Putamen (tissue), 1 donor: ENCODE measurements at places on chromosomes 1 and 21.

GRCh38 chr1:68955424-68955823, 458.5 kb upstream of the DEPDC1 start:
- DNase-seq = no peak

DNA sequence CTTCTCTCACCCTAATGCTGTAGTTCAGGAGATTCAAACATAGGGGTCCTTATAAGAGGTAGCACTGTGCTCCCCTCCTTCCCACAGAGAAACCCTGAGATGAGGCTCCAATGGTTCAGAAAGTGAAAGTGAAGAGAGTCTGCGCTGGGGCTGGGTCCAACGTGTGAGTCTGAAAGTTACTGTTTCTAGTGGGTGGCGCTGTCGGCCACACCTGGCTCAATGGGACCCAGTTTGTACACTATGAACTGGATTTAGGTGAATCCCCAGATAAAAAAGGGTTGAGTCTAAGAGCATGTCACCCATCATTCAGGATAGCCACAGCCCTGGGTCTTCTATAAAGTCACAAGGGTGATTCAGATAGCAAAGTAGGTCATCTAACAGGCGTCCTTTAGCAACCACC, 2.8 kb downstream of the SMCP start:
- DNase-seq = no peak

- no peak for DNase-seq
Observed at GRCh38 chr1:36320767-36321118, 2.7 kb downstream of the EVA1B start.

GRCh38 chr21:17682924-17683323, 70.2 kb upstream of the BTG3 start:
- no peak for DNase-seq

DNA sequence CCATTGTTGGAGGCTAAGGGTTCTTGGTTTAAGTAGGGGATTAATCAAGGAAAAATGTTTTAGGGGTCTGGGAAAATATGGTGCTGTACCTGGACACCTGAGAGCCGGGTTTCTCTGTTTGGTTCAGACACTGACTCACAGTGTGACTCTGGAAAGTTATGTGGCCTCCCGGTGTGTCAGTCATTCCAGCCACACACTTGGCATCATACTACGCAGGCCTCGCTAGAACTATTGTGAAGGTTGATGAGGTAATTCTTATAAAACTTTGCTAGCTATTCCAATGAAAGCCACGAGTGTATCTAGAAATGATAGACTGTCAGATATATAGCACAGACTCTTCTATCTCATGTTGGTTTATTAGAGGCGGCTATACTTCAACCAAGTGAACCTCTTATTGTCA, 4.8 kb upstream of the CAMSAP2 start:
- no peak for DNase-seq

GRCh38 chr1:18734001-18734400, 103.4 kb downstream of the PAX7 start:
- no peak for DNase-seq

- DNase-seq = no peak
Observed at GRCh38 chr1:9700340-9700739, 48.8 kb downstream of the PIK3CD start.

- DNase-seq = no peak
Observed at GRCh38 chr1:231200388-231201031, 38.7 kb downstream of the TRIM67 start.

DNA sequence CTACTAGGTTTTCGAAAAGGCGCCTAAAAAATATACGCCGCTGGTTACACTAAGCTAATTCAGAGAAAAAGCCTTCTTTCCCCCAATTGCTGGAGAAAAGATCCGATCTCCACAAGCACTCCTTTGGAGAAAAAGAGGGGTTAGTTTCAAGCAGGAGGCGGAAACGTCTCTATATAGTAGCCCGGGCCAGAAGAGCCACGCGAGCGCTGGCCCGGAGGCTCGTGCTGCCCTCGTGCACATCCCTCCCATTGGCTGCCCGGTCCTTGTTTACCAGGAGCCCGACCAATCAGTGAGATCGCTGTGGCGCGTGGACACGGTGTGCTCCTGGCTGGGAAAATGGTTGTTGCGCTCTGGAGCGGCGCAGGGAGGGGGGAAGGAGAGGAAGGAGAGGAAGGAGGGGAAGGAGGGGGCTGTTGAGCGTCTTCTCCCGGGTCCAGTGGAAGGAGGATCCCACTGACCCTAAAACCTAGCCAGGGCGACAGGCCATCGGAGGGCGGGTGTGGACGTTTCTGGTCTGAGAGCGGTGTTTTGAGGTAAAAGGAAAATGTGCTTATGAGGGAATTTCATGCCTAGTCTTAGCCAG, at the start of gene TXNIP:
TXNIP (minus strand) TSS at position 147 of the 583 bp plus-strand sequence. CDS start 313 bp downstream, outside the sequence.
- DNase-seq = peak; percentile 98

- DNase-seq = no peak
Observed at GRCh38 chr1:203692565-203693470, 66.2 kb downstream of the ATP2B4 start.

GRCh38 chr1:47774986-47775834, 222.0 kb downstream of the TRABD2B start:
- DNase-seq = no peak

GRCh38 chr1:31218705-31219104, 21.0 kb downstream of the NKAIN1 start:
- DNase-seq = peak; percentile 70

DNA sequence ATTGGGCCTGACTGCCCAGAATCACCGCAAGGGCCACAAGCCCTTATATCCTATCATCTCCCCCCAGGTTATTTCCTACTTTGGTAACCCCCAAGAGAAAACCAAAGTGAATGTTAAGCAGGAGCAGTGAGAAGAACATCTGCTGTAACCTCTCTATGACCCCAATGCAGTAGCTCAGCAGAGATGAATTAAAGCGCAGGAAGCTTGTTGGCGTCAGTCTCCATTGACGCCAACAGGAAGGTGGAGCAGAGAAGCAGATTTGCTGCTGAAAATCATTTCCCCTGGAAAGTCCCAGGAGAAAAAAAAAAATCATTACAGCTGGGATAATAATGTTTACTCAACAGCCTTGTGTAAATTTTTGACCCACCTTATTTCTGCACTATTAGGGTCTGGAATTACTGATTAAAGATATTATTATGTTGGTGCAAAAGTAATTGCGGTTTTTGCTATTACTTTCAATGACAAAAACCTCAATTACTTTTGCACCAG, 33.2 kb upstream of the FAM163A start:
- peak; percentile 55 for DNase-seq

DNA sequence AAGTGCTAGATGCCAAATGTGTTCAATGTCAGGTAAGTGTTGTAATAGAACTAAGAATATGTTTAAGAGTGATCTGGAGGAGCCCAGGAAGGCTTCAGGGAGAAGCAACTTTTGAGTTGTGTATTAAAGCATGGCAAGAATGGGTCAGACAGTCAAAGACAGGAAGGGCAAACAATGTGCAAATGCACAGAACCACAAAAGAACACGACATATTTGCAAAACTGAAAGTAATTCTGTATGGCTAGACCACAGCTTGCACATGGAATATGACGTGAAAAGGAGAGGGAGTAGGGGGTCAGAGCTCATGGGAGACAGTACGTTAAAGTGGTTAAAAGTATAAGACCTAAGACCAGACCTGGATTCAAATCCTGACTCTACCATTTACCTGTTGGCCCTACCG, 7.1 kb upstream of the SORT1 start:
- DNase-seq = no peak

DNA sequence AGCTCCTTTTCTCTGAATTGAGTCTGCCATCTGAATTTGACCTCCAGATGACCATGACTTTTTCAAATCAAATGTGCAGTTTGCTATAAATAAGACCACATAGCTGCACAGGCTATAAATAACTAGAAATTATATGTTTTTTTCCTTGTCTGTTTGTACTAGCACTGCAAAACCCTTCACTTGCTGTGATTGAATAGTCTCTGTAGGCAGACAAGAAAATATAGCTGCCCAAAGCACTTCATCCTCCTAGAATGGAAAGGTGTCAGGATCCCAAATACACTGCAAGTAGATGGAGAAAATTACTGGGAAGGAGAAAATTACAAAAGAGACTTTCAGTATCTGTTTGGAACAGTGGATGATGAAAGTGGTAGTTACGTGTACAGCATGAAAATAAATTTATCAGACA, 175.8 kb downstream of the APP start:
- peak; percentile 58 for DNase-seq

DNA sequence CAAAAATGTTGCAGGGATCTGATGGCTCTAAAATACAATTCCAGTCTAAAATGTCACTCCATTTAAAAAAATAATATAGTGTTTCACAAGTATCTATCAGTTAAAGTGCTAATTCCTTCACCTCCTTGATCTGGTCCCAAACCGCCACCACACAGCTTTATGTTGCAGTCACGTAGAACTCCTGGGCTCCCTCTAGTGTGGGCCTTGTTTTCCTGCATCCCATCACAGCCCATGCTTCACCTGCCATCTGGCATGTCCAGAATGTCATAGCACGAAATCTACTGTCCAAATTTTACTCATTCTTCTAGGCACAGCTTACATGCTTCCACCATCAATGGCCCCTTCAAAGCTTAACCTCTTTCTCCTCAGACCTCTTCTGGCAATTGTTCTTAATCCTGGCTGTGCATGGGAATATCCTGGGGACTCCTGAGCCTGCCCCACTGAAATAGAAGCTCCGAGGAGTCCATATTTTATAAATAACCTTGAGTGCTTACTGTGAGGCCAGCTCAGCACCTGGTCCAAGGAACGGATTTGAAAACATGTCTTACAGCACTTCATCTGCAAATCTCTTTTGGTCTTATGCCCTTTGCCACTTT, 15.5 kb downstream of the FYB2 start:
- no peak for DNase-seq

DNA sequence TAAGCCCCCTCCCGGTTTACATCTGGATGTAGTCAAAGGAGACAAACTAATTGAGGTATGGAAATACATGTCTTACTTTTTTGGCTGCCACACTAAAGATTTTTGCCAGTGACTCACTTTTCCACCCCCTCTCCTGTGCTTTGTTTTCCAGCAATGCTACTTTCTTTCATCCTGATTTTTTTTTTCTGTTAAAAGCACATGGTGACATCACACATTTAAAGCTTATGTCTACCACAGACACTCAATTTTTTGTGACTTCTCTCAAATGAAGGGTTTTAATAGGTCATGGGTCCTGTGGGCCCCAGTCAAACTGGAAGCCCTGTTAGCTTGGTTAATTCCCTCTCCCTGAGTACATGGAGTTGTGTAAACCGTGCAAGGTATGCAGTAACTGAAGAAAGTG, 2.2 kb downstream of the PPP1R8 start:
- peak; percentile 61 for DNase-seq

GRCh38 chr1:169682071-169682470, 29.3 kb downstream of the SELL start:
- DNase-seq = no peak

DNA sequence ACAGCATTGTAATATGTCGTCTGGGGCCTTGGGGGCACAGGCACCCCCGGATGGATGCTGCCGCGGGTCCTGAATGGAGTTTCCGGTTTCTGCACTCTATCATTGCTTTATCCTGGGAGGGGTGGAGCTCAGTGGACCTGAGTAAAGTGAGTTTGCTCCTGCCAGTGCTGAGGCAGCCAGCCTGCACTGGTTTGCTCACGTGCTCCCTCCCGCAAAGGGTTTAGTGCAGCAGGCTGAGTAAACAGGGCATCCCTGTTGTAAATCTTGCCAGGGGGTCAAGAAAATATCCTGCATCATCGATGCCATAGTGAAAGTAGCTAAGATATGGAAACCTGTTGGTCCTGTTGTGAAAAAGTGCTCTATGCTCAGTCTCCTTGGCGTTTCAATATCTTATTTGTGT, 85.6 kb upstream of the BRINP3 start:
- DNase-seq = no peak

- DNase-seq = no peak
Observed at GRCh38 chr1:158274797-158275196, 14.9 kb upstream of the CD1C start.

- no peak for DNase-seq
Observed at GRCh38 chr1:118960026-118960561, 28.0 kb downstream of the TBX15 start.

DNA sequence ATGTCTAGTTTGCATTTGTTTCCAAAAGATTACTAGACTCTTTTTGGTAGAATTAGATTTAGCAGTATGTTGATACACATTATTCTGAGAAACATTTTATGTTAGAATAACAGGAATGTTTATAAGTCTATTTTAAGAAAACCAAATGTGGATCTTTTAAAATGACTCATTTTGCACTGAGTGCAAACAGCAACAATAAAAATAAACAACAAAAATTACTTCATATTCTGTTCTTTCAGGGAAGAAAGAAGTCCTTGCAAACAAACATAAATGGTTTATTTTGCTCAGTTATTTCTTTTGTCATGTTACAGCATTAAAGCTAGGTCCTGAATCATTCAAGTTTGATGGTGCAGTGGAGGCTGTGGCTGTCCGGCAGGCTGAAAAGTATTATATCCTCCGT, 106.8 kb upstream of the TENT5C start:
- DNase-seq = no peak

DNA sequence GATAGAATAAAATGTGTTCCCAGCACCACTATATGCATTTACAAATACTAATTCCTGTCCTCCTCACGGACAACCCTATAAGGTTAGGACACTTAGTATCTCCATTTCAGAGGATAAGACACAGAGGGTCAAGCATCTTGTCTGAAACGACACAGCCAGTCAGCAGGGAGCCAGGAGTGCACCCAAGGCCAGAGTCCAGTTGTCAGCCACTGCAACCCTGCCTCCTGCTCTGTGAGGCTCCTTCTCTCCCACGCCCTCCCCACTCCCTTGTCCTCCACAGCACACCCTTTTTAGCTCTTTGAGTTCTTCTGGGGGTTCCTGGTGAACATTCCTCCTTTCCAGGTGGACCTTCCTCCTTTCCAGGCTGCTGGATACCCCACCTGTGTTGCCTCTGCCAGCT, 119.0 kb upstream of the TNR start:
- no peak for DNase-seq
